Endothelial cell (in vitro differentiated cells): ENCODE measurements at places on chromosomes 1 and 21.

DNA sequence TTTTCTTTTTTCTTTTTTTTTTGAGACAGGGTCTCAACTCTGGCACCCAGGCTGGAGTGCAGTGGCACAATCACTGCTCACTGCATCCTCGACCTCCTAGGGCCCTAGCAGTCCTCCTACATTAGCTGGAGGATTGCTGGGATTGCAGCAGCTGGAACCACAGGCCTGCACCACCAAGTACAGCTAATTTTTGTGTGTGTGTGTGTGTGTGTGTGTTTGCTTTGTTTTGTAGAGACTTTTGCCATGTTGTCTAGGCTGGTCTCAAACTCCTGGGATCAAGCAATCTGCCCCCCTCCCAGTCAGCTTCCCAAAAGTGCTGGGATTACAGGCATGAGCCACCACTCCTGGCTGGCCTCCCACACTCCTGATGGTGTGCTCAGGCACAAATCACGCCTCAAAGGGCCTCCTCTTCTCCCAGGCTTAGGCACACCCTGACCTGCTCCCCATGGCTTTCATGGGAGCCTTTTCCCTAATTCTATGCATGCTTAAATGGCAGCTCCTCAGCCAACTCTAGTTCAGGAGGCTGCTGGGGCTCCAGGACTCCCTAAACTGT, 9.4 kb downstream of the FAM229A start:
- no peak for DNase-seq

DNA sequence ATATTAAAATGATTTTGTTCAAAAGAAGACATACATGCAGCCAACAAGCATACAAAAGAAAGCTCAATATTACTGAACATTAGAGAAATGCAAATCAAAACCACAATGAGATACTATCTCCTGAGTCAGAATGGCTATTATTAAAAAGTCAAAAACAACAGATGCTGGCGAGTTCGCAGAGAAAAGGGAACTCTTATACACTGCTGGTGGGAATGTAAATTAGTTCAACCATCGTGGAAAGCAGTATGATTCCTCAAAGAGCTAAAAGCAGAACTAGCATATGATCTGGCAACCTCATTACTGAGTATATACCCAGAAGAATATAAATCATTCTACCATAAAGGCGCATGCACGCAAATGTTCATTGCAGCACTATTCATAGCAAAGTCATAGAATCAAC, 126.0 kb upstream of the HMCN1 start:
- DNase-seq: no peak

GRCh38 chr1:193697115-193697762, 510.8 kb upstream of the B3GALT2 start:
- no peak for DNase-seq

GRCh38 chr1:33072707-33073106, 8.2 kb upstream of the AZIN2 start:
- DNase-seq: no peak

GRCh38 chr1:209619696-209620486, 32.3 kb downstream of the LAMB3 start:
- no peak for DNase-seq
